Glutamatergic neuron (in vitro differentiated cells): ENCODE measurements at places on chromosomes 6 and 20. TPM values are rescaled to one million over a fixed set of nuclear protein-coding genes. Genes with fewer than 3 reads are reported as not detected.

The KCNQ2 gene
- 354 TPM for total RNA-seq

The COL10A1 gene
- not detected for total RNA-seq

The HEY2 gene
- 2.1 TPM for total RNA-seq

The JPH2 gene
- total RNA-seq, result 0.07 TPM

The FOXS1 gene
- not detected for total RNA-seq

The KIF13A gene
- total RNA-seq, result 26.7 TPM

The AHCY gene
- total RNA-seq, result 97.9 TPM

The BIRC7 gene
- not detected for total RNA-seq

The ALDH8A1 gene
- 1.8 TPM for total RNA-seq

The ARMH2 gene
- 0.54 TPM for total RNA-seq

The RIOK1 gene
- total RNA-seq, result 24.9 TPM
